Purkinje cell (primary cell): ENCODE measurements at places on chromosomes 7 and 10. TPM values are rescaled to one million over a fixed set of nuclear protein-coding genes. Genes with fewer than 3 reads are reported as not detected.

Gene LRRN3
- polyA plus RNA-seq, result 430 and 457 TPM in 2 replicates

Gene TAS2R60
- polyA plus RNA-seq, result not detected in 2 replicates

Gene DCLRE1A
- polyA plus RNA-seq, result 3.6 and 7.2 TPM in 2 replicates

Gene FIGNL1
- 11.3 and 12.1 TPM in 2 replicates for polyA plus RNA-seq

Gene IL6
- polyA plus RNA-seq, result not detected in 2 replicates

Gene PRR15
- polyA plus RNA-seq, result not detected in 2 replicates

Gene CPN1
- not detected in 2 replicates for polyA plus RNA-seq

Gene SLC18A3
- polyA plus RNA-seq, result not detected in 2 replicates

Gene SFRP4
- polyA plus RNA-seq, result 0.36 TPM in 1 of 2 replicates, not detected in the other

Gene TMEM184A
- not detected in 2 replicates for polyA plus RNA-seq

Gene FZD1
- 2.6 and 5.5 TPM in 2 replicates for polyA plus RNA-seq

Gene FBXL13
- 0.82 and 2.5 TPM in 2 replicates for polyA plus RNA-seq

Gene HOXA6
- not detected in 2 replicates for polyA plus RNA-seq

Gene ATG9B
- 2.2 TPM in 2 replicates for polyA plus RNA-seq

Gene FAM180A
- 0.42 TPM in 1 of 2 replicates, not detected in the other for polyA plus RNA-seq

Gene OPN4
- 0.20 TPM in 1 of 2 replicates, not detected in the other for polyA plus RNA-seq

Gene APBB1IP
- not detected in 2 replicates for polyA plus RNA-seq

Gene CTAGE8
- polyA plus RNA-seq, result not detected in 2 replicates

Gene ZNF485
- 2.7 and 3.3 TPM in 2 replicates for polyA plus RNA-seq

Gene LRRC4
- polyA plus RNA-seq, result 1.2 and 3.0 TPM in 2 replicates

Gene SGCE
- polyA plus RNA-seq, result 101 and 106 TPM in 2 replicates

Gene ACSL5
- polyA plus RNA-seq, result 0.27 TPM in 1 of 2 replicates, not detected in the other

Gene SPDYE8
- not detected in 2 replicates for polyA plus RNA-seq

Gene CLIP2
- polyA plus RNA-seq, result 3.2 and 5.3 TPM in 2 replicates

Gene CCNY
- polyA plus RNA-seq, result 15.1 and 18.4 TPM in 2 replicates

Gene OR2A12
- not detected in 2 replicates for polyA plus RNA-seq

Gene RTKN2
- polyA plus RNA-seq, result 0.04 and 1.2 TPM in 2 replicates

Gene EBF3
- polyA plus RNA-seq, result 12.1 and 16.4 TPM in 2 replicates

Gene ZNF12
- 18.1 and 23.9 TPM in 2 replicates for polyA plus RNA-seq

Gene LRRC18
- not detected in 2 replicates for polyA plus RNA-seq

Gene IFIT3
- 10.5 and 16.0 TPM in 2 replicates for polyA plus RNA-seq
